ENCODE measurements at places on chromosomes 12 and 14.

GRCh38 chr14:70735043-70735442, 74.3 kb downstream of the MAP3K9 start:
- DNase-seq: no peak

- DNase-seq: no peak
Measured at GRCh38 chr14:104307246-104307626, 168.8 kb downstream of the KIF26A start.

DNA sequence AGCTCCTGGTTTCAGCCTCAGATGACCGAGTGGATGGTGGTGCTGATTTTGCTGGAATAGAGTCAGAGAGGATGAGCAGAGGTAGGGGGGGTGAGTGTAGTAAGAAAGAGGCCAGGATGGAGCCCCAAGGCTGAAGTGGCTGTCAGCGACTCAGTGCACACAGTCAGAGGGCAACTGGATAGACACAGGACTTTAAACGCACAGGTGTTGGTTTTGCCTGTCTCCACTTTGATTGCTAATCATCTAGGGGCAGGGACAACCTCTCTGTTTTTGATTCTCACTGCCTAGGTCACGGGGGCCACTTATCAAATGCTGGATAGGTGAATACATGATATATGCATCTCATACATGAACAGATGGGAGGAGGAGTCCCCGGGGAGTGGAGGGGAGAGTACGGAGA, 99.5 kb downstream of the EGLN3 start:
- DNase-seq: no peak

- DNase-seq: no peak
Measured at GRCh38 chr14:31480156-31480555, 7.7 kb downstream of the GPR33 start.

DNA sequence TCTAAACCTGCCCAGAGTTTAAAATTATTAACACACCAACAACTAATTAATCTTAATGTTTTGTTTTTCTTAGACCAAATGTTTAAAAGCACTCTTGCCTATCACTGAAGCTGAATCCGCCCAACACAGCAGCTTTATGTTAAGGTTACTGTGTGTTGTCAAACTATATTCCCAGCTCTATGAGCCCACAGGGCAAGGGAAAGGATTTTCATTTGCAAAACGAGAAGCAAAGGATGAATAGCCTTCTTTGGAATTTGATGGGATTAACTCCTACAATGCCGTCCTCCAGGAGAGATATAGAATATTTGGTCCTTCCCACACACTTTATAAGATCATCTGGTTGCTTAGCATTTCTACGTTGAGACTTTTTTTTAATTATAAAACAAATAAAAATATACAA, 43.7 kb downstream of the DUSP16 start:
- DNase-seq: no peak

DNA sequence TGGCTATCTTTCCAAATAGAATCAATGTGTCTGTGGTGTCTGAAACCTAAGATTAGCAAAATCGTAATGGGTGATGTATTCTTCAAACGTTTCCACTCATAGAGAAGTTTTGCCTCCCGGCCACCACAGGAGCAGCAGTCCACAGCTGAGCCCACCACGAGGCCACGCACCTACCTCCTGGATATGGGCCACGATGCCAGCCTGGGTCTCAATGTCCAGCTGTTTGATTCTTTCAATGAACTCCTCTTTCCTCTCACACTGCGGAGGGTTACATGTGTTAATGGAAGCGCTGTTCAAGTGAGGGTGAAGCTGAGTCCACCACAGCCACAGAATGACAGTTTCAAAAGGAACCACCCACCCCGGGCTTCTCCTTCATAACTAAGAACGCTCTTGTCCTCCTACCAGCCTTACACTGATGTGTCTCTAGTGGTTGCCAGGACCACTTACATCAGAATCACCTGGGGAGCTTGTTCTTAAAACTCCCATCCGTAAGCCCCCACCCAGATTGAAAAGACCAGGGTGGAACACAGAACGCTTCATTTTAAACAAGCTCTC, 75.3 kb downstream of the CCDC88C start:
- DNase-seq: no peak

GRCh38 chr12:122981587-122982476, 1.4 kb downstream of the ARL6IP4 start:
- no peak for DNase-seq

- peak; percentile 13 for DNase-seq
Measured at GRCh38 chr12:4526923-4527546, 11.7 kb upstream of the RAD51AP1 start.

- no peak for DNase-seq
Measured at GRCh38 chr14:31961896-31962295, 115.2 kb upstream of the ARHGAP5 start.

DNA sequence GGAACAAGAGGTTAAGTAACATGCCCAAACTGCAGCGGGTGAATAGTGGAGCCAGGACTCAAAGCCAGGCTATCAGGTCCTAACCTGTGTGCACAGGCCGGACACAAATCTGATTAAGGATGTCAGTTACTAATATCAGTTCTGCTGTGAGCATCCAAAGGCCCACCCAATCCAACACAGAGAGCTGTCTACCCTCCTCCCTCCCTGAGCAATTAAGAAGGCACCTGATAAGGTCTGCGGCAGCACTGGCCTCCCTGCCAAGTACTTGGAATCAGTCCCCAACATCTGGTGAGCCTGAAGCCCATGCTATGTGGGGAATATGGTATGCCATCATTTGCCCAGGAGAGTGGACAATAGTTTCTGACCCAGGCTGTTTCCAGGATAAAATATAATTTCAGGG, 3.9 kb downstream of the HEBP1 start:
- DNase-seq: no peak

DNA sequence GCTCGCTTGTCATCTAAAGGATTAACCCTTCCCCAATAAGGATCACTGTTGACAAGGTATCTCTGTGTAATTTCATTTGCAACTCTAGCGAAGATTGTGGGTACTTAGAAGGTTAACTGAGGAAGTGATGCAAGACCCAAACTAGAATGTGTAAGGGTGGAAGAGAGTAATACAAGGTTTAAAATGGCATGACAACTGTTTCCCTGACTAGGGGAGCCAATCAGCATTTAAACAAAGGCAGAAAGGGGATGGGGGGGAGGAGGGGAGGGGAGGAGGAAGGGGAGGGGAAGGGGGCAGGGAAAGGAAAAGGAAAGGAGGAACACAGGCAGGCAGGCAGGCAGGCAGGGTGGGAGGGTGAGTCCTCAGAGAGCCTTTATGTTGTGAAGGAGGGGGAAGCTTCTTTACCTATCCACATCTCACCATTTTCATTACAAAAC, 31.1 kb downstream of the NRDE2 start:
- DNase-seq: no peak

DNA sequence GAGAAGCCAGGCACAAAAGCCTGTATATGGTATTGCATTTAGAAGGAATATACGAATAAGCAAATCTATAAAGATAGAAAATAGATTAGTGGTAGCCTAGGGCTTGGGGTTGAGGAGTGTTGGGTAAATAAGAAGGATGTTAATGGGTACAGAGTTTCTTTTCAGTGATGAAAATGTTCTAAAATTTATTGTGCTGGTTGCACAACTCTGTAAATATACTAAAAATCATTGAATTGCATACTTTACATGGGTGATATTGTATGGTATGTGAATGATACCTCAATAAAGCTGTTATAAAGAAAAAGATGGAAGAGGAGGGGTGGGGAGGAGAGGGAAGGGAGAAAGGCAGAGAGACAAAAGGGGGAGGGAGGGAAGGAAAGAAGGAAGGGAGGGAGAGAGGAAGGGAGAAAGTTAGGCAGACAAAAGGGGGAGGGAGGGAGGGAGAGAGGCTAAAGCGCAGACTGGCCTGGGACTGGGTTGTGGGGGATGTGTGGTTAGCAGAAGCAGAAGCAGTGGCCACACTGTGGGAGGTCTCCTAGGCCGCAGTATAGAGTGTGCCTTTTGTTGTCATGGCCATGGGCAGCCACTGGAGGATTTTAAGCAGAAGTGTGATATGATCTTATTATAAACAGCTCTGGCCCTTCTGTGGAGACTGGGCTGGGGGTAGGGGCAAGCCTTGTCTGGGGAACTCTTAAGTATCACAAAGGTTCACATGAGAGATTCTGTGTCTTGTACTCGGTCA, 73.6 kb upstream of the ELK3 start:
- DNase-seq: no peak
